ENCODE measurements at places on chromosomes 2 and 18.

DNA sequence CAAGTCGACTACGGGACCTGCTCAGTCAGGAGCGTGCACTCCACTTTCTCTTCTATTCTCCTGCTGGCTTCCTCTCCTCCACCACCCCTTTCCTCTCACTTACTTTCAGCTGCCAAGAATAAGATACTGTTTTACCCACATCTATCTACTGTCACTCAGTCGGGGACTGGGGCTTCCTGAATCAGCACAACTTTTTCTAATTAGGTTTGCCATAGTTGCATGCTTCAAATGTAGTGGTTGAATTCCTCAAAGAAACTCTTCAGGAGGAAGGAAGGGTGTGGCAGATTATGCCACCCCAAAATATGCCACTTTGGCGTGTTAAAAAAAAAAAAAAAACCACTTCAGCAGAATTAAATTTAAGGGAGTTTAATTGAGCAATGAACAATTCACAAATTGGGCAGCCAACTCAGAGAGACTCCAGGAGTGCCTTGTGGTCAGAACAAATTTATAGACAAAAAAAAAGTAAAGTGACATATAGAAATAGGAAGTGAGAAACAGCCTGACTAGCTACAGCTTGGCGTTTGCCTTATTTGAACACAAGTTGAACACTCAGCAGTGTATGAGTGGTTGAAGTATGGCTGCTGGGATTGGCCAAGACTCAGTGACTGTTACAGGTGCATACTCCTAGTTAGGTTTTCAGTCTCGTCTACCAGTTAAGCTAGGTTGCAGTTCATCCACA is 32.5 kb upstream of the RMDN2 start:
- DNase-seq = no peak

- DNase-seq = no peak
These were observed 55.9 kb downstream of the ZRANB3 start for GRCh38 chr2:135475128-135475527.

DNA sequence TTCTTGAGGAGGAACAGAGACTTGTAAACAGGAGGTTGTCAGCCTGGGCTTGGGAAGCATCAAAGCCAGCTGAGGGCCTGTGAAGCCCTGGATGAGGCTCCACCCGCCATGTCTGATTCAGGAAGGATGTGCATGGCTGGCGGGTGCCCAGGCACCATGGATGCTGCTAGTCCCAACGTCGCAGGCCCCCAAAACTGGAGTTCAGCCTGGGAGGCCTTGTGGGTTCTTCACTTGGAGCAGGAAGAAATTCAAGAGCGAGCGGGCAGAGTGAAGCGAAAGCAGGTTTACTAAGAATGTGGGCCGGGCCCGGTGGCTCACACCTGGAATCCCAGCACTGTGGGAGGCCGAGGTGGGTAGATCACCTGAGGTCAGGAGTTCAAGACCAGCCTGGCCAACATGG is 12.1 kb upstream of the PXDN start:
- no peak for DNase-seq

DNA sequence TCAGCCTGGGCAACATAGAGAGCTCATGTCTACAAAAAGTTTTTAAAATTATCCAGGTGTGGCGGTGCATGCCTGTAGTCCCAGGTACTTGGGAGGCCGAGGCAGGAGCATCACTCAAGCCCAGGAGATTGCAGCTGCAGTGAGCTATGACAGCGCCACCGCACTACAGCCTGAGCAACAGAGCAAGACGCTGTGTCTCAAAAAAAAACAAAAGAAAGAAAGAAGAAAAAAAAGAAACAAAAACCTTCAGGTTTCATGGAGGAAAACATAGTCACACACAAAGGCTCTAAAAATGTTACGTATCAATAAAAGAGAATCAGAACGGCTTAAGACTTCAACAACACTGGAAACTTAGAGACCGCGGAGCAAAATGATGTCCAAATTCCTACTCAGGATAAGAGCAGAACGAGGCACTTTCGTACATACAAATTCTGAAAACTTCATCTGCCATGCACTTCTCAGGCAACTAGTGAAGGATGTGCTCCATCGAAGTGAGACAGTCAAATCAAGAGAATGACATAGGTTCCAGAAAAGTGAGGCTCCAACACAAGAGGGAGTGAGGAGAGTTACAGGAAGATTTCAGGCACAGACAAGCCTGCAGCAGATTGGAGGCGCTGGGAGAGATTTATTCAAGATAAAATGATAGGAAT is 4.4 kb downstream of the HDLBP start:
- no peak for DNase-seq

- DNase-seq = no peak
These were observed 203.8 kb downstream of the ETAA1 start for GRCh38 chr2:67600946-67601345.

- no peak for DNase-seq
These were observed 107.5 kb downstream of the MSTN start for GRCh38 chr2:189954989-189955388.

GRCh38 chr2:150778828-150779227 is 291.4 kb upstream of the RND3 start:
- DNase-seq = no peak

DNA sequence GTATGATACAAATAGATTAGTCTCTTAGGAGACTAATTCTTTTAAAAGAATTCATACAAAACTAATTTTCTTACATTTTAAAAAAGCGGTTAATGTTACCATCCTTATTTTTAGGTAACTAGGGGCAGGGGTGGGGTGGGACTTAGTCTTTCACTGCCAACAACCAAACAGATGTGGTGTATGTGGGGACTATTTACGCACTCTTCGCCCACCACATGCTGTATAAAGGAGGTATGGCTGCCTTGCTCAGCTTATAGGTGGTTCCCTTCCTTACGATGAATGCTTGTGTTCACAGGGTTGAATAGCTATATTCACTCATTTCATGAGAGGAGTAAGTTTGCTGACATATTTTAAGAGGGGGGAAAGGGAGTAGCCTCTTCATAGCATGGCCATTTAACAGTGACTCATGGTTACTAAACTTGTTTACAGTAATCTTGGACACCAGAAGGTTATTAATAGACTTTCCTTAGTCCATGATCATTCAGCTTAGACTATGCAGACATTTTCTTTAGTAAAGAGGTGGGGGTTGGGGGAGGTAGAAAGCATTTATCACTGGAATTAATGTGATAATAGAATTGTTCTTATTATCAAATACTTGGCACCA is 61.8 kb downstream of the CAB39 start:
- DNase-seq = no peak

- no peak for DNase-seq
These were observed 92.6 kb downstream of the SPATS2L start for GRCh38 chr2:200399046-200399445.
